ENCODE measurements at places on chromosomes 13 and 19.

- DNase-seq = no peak
These were observed 3.8 kb upstream of the ZNF414 start for GRCh38 chr19:8517551-8518442.

- DNase-seq = no peak
These were observed 7.3 kb downstream of the POLR2E start for GRCh38 chr19:1087813-1088415.

- no peak for DNase-seq
These were observed 95.7 kb downstream of the ARHGEF7 start for GRCh38 chr13:111210544-111211469.

DNA sequence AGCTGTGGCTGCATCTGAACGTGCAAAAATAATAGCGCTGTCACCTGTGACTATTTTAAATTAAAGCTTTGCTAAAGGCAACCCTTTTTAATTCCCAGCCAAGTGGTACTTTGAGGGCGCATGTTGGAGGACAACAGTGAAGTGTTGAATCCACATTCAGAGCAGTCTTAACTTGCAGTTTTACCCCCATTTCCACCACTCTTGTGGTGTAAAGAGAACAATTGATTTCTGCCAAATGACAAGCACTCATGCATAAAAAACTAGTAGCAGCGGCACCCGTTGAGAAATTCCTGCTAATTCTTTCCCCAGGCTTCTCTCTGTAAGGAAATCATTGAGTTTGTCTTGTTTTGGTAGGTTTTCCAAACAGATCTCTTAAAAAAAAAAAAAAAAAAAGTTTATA lies 1033.3 kb downstream of the EFNB2 start:
- DNase-seq = no peak

DNA sequence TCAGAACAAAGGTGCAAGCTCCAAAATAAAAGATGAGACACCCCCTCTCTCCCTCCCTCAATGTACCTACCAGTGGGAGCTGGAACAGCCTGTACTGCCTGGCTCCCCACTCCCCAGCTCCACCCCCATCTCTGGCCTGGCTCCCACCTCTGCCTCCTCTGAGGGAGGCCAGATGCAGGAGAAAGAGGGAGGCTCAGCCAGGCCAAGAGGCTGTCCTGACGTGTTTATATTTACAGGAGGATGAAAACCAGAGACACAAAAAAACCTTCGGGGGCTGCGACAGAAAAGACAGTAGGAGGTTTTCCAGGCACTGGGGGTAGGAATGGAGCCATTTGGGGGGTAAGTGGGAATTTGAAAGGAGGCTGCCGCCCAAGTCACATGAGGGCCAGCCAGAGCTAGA lies 19.7 kb downstream of the ARHGEF18 start:
- no peak for DNase-seq

GRCh38 chr19:44438441-44438840 lies 9.8 kb downstream of the ZNF229 start:
- no peak for DNase-seq

GRCh38 chr13:30831515-30831914 lies 74.6 kb upstream of the MEDAG start:
- no peak for DNase-seq

GRCh38 chr13:48078251-48078656 lies 16.6 kb downstream of the MED4 start:
- DNase-seq = no peak

DNA sequence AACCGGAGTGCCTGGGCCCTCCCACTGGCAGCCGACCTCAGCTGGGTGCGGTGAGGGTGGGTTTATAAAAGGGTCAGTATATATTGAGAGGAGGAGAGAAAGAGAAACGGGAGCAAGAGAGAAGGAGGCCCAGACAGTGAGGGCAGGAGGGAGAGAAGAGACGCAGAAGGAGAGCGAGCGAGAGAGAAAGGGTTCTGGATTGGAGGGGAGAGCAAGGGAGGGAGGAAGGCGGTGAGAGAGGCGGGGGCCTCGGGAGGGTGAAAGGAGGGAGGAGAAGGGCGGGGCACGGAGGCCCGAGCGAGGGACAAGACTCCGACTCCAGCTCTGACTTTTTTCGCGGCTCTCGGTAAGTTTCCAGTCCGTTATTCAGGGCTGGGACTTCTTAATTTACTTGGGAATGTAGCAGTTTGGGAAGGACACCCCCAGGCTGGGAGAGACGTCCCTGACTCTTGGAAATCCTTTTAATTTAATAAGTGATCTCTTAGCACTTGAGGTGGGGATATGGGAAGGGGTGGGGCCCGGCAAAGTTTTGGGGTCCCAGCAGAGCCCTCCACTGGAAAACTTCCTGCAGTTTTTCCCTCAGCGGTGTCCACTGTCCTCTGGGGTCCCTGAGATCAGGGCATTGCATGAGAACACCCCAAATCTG lies at the start of gene EMP3:
Gene EMP3, plus strand, starts transcription at position 288 of the 646 bp plus-strand sequence. CDS start 1,293 bp downstream, outside the sequence.
- peak; percentile 54 for DNase-seq

GRCh38 chr19:35267353-35267817 lies 1.4 kb upstream of the USF2 start:
- no peak for DNase-seq

GRCh38 chr13:50361282-50361681 lies 346.0 kb downstream of the KCNRG start:
- DNase-seq = no peak

DNA sequence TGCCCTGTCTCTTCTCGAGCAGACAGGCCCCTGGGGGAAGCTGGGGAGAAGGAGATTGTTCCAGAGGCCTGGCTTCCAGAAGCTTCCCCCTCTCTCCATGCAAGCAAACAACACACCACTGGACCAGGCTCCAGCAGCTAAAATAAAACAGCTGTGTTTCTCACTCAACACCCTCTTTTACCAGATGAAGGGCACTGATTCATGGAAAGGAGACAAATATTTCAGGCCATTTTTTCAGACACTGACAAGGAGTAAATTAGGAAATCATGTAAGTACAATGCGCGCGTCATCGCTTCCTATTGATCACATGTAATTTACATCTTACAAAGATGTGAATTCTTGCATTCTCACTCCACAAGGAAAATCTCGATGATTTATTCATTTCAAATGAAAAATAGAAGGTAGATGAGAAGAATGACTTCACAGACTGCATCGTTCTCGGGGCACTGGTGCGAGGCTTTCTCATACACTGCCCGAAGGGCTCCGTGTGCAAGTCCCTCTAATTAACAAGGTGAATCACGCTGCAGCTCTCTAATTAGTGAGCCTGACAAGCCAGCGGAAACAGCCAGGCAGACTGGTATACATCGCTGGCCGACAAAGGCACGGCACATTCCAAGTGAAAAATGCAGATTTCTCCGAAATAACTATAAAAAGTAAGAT lies 153.6 kb downstream of the KCTD15 start:
- DNase-seq = no peak

DNA sequence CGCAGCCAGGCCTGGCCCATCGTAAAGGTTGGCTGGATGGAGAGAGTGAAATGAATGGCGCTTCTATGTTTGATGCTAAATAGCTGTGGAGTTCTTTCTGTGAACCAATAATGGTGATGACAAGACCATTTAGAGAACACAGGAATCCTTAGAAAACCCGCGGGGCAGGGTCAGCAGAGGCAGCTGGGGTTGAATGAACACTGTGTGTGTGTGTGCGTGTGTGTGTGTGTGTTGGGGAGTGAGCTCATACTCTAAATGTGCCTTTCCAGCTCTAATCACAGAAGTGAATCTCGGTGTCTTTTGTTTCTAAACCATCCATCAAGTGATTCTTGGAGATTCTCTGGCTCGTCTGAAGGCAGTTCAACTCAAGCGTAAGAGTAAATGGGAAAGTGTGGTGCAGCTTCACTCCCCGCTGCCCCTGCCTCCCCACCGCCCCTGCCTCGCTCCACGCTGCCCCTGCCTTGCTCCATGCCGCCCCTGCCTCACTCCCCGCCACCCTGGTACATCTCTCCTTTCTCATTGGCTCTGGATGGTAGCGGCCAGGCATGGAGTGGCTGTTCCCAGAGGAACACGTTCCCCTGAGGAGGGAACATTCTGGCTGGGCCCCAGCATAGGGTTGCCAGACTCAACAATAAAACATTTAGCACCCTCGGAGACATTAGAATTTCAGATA lies 21.2 kb downstream of the TMPRSS9 start:
- no peak for DNase-seq

DNA sequence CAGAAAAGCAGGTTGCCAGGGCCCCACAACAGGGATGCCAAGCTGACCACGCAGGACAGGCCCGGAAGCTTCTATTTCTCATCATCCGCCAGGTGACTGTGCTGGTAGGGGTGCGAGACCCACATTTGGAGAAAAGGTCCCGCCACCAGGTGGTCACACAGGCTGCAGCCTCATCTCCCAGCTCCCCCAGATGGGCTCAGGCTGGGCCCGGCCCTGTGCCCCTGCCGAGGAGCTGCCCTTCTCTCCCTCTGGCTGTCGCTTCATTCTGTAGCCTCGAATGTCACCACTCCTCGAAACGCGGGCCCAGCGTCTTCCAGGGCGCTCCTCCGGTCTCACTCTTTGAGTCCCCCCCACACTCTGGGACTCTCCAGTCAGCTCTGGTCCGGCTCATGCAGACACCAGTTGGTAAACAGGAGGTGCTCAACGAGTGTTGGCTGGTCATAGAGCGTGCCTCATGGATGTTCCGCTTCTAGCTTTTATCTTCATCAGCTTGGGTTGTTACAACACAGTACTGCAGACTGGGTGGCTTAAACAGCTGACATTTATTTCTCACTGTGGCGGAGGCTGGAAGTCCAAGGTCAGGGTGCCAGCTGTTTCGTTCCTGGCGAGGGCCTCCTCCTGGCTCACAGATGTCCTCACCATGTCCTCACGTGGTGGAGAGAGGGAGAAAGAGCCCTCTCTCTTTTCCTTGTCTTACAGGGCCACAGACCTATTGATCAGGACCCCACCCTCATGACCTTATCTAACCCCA lies 87.1 kb downstream of the TEX29 start:
- no peak for DNase-seq

DNA sequence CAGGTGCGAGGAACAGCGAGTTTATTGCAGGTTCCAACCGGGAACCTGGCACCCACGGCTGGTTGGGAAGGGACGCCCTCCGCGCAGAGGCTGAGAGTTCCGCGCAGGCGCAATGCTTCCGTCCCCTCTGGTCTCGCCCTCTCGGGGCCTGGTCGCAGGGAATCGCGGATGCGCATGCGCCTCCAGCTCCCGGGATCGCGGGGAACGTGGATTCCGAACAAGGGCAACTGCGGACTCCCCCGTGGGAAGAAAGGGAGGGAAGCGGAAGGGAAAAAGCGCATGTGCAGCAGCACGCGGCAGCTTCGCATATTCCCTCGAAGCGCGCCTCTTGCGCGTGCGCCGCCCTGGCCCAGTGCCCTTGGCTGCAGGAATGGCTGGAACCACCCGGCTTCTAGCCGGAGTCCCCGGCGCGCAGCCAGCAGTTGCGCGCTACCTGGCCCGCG lies 1.1 kb downstream of the TSSK6 start:
- no peak for DNase-seq

DNA sequence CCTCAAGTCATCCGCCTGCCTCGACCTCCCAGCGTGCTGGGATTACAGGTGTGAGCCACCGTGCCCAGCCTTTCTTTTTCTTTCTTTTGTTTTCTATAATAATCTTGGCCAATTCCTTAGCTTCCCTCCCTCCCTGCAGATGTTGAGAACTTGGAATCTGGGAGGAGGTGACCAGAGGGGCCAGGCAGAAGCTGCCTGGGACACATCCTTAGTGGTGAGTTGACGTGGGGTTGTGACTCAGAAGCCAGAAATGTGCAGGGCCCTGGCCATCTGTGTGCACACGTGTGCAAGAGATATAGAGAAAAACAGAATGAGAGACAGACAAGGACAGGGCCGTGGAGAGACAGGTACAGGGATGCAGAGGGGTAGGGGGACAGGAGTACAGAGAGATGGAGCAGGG lies 154.3 kb downstream of the SIPA1L3 start:
- DNase-seq = no peak

DNA sequence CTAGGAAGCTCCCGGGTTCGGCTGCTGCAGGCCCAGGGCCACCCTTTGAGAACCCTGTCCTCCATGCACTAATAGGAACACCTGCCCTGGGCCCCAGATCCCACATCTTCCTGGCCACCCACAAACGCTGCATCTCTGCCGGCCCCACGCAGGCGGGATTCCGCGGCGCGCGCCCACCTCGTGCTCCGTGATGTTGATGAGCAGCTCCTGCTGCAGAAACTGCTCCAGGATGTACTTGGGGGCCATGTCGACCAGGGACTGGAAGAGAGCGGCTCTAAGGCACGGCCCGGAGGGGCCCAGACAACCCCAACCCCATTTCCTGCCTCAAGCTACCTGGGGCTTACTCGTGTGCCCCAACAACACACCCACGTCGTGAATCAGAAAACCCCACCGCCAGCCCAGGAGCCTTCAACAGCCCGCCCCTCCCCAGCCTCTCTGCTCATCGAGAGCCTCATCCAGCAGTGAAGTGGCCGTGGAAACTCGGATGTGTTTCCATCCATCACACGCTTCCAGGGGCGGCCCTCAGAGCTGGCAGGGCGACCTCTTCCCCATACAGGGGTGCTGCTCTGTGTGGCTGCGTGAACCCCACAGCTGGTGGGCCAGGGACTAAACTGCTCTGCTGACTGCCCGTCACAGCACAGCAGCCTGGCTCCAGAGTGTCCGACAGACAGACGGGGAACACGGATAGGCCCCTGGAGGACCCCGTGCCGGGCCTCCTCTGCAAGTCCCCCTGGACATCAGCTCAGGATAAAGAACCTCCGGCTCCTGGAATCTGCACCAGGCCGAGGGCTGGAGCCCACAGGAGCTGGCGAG lies 4.2 kb downstream of the POLR2E start:
- DNase-seq = peak; percentile 61
